ENCODE measurements at places on chromosomes 13 and 19.

GRCh38 chr19:16527971-16528521, 14.2 kb downstream of the CHERP start:
- no peak for DNase-seq

GRCh38 chr19:46202872-46203860, 26.4 kb upstream of the IGFL1 start:
- no peak for DNase-seq

GRCh38 chr13:26914624-26915023, 154.0 kb upstream of the GPR12 start:
- no peak for DNase-seq

- no peak for DNase-seq
Observed at GRCh38 chr13:44739539-44739938, 163.4 kb upstream of the TSC22D1 start.

- DNase-seq = no peak
Observed at GRCh38 chr13:50616101-50616500, 227.4 kb downstream of the DLEU7 start.

GRCh38 chr13:103325672-103326071, 259.5 kb upstream of the SLC10A2 start:
- DNase-seq = no peak

- DNase-seq = peak; percentile 4
Observed at GRCh38 chr13:53100394-53101063, 71.9 kb downstream of the OLFM4 start.

DNA sequence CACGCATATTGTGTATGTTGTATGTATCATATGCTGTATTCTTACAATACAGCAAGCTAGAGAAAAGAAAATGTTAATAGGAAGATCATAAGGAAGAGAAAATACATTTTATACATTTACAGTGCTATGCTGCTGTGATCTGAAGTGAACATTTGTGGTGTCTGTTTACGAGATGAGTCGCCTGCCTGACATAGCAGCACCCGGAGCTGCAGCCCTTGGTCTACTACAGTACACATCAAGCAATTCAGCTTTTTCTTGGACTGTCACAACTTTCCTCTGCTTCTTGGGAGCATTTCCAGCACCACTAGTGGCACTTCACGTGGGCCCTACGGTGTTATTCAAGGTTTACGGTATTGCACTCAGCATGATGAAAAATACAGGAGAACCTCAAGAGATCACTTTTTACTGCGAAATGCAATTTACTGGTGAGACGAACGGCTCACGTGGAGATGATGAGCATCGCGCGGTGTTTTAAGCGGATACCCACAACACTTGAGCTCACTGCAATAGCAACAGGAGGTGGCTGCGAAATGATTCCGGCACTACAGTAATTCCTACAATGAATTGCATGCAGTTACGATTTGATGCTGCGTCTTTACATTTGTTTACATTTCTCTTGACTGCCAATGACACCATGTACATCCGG, 308.4 kb downstream of the FGF9 start:
- no peak for DNase-seq

DNA sequence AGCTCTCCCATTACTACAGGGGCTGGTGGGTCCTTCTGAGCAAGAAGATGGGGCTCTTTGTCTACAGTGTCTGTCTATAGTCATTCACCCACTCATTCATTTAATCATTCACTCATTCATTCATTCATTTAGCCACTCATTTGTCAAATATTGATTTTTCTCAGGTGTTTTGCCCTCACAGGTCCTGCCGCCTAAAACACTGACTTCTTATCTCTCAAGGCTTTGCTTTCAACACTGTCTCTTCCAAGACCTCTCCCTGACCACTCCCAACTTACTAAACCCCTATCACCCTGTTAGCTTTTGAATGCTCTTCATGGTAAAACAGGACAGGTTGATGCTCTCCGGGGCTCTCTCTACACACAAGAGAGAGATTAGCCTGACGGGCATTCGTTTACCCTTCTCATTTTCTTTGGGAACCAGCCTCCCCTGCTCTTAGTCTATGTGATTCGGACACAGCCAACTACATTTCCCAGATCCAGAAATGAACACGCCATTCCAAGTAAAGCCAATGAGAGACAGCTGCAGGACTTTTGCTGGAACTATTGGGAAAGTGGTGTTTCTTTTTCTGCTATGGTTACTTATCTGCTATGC, 22.7 kb downstream of the FAM187B start:
- no peak for DNase-seq

DNA sequence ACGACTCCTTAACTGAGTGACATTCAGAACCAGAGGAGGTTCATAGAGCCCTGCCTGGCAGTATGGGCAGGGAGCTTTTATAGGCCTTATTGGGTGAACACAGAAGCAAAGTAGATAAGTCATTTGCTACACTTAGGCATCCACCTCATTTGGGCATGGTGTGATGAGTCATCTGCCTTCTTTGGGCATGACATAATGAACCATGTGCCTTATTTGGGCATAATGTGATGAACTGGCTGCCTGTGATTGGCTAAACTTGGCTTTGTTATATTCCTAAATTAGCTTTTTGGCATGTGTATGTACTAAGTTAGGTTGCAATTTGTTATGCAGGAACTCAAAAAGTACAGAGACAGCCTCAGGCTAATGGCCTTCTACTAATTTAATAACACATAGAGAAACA, 2210.2 kb upstream of the PCDH20 start:
- no peak for DNase-seq

DNA sequence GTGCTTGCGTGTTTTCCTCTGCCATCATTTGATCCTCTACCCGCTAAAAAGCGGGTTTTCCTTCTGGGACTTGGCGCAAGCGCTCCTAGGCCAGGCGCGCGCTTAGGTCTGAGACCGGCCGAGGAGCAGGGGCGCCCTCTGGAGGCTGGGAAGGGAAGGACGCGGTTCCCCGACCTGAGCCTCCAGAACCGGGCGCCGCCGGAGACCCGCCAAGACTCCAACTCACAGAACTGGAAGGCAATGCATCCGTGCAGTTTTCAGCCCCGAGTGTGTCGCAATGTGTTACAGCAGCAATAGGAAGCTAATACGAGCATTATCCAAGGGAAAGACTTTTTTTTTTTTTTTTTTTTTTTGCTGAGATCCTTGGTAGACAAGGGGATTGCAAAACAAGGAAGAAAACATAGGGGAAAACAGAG, 190.9 kb downstream of the COL4A1 start:
- peak; percentile 55 for DNase-seq

- peak; percentile 71 for DNase-seq
Observed at GRCh38 chr19:4456843-4457653, 546 bp downstream of the UBXN6 start.

DNA sequence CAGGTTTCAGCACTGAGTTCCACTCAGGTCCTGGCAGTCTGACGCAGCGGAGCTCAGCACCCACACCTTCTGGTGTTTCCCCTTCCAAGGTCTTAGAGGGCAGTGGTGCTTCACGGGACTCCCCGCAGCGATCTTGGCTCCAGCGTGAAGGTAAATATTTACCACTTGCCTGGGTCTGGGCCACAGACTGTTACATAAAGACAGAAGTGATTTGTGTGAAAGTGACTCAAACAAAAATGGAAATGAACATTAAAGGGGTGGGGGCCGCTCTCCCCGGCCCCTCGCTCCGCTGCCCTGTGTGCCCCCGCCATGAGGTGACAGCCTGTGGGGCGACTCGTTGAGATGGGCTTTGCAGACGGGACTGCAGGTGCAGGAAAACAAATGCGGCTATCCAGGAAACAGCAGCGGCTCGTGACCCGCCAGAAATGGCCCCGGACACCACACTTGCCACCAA, 55.0 kb downstream of the GGACT start:
- DNase-seq = no peak

DNA sequence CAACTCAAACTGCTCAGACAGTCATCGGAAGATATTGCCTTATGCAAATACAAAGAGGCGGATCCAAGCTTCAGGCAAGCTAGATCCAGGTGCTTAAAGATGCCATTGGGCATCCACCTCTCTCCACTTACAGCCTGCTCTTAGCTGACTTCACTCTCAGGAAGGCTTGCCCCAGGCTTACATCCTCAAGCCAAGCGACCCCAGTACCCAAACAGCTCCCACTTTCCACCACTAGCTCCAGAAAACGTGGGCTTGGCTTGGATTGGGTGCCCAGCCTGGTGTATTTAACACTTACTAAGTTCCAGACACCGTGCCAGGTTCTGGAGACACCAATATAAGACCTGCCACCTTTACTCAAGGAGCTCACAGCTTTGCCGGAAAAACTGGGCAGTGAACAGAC, 142.1 kb upstream of the VSTM2B start:
- DNase-seq = no peak

- DNase-seq = no peak
Observed at GRCh38 chr13:72567566-72567965, 159.9 kb downstream of the MZT1 start.

GRCh38 chr13:21232599-21232998, 56.1 kb downstream of the MRPL57 start:
- DNase-seq = no peak

GRCh38 chr13:48923376-48923775, 52.3 kb upstream of the FNDC3A start:
- DNase-seq = no peak

DNA sequence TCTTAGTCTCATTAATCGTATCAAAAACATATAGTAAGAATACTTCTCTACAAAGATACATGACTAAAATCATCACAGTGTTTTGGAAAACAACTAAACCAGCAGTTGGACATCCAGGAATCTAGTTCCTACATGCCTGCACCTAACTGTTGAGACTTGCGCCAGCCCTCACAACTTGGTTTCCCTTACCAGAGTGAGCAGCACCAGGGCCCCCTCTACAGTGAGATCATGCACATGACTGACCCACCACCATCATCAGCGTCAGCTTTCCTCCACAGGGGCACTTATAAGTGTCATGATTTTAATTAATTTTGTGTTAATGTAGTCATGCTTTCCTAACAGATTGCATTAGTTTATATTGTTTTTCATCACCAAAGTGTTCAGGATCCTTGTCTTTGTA, 1322.0 kb downstream of the EFNB2 start:
- DNase-seq = no peak

- DNase-seq = peak; percentile 62
Observed at GRCh38 chr19:19145684-19146608, 7.7 kb upstream of the TMEM161A start.

DNA sequence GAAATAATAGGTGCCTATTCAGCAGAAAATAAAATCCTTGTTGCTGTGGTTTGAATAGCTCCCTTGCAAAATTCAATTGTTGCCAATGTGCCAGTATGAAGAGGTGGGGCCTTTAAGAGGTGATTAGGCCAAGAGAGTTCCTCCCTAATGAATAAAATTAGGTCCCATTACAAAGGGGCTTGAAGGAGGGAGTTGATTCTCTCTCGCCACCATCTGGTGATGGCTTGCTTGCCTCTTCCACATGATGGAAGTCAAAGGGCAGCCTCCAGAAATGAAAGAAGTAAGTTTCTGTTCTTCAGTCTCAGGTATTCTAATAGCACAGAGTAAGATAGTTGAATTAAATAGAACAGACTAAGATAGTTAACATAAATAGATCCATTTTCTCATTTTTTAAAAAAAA, 3.0 kb upstream of the EEF1AKMT1 start:
- no peak for DNase-seq

GRCh38 chr13:21076253-21076652, 14.9 kb upstream of the LATS2 start:
- no peak for DNase-seq

- no peak for DNase-seq
Observed at GRCh38 chr19:892243-892893, 619 bp downstream of the MED16 start.

- DNase-seq = no peak
Observed at GRCh38 chr19:13427273-13428051, 78.8 kb downstream of the CACNA1A start.

- no peak for DNase-seq
Observed at GRCh38 chr13:54852831-54853230, 1824.2 kb downstream of the OLFM4 start.

DNA sequence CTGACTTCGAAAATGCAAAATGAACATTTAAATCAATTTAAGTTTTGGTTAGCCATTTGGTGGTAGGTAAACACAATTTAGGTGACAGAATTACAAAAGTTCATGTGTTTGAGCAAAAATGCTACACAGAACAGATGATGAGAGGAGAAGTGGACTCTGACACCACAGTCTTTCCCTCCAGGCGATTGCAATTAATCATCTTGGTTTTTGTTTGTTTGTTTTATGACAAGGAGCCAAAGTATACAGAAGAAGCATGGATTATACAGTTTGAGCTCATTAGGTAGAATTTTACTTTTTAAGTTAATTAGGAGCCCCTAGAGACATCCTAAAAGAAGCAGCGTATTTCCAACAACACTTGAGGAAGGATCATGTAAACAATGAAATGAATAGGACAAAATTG, 49.3 kb upstream of the FREM2 start:
- DNase-seq = no peak

DNA sequence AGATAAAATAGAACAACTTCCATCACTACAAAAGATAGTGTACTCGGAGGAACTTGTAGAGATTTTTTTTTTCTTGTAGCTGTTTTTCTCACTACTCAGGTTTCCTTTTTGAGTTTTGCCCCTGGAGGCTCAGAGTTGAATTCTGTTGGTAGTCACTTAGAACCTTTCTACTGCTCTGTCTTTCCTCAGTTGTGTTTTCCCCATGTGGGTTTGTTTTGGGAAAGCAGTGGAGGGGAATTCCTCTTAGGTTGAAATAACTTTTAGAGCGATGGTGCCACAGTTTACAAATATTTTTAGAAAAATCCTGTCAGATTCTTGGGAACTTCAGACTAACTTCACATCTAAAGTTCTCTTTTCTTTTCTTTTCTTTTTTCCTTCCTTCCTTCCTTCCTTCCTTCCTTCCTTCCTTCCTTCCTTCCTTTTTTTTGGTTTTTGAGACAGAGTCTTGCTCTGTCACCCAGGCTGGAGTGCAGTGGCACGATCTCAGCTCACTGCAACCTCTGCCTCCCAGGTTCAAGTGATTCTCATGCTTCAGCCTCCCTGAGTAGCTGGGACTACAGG, 65.8 kb downstream of the LRCH1 start:
- no peak for DNase-seq

DNA sequence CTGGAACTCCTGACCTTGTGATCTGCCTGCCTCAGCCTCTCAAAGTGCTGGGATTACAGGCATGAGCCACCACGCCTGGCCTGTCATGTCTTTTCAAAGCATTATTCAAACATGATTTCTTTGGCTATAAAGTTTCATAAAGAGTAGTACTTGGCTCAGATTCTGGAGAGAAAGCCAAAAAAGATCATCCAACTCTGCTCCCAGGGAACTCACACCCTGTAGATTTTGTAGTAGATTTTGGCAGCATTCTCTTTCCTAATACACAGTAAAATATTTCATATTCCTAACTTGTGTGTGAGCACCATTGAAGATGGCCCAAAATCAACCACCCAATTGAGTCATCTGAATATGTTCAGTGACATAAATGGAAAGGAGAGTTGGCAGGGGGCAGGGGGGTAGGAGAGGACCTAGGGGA, 48.4 kb downstream of the CAB39L start:
- DNase-seq = no peak

DNA sequence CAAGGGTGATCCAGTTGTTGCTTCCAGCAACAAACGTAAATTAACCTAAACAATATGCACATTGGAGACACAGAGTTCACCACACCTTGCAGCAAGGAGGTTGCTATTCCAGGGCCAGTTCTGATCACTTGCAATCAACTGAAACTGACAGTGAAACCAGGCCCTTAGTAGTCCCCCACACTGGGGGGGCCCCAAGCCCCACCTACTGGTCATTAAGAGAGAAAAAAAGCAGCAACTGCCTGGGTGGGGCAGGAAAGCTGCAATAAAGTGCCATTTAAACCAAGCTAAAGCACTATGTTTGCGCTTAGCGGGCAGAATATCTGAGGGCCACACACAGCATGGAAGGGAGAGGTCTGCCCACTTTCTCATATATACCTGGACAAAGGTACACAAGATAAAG, 51.5 kb downstream of the ATP7B start:
- DNase-seq = no peak

All from SK-N-DZ (cell line).